ENCODE measurements at places on chromosomes 11 and 22.

- DNase-seq, result no peak
These were observed 39.8 kb downstream of the MIAT start for GRCh38 chr22:26697151-26697550.

GRCh38 chr11:73252577-73253191 lies 19.5 kb upstream of the P2RY6 start:
- no peak for DNase-seq

DNA sequence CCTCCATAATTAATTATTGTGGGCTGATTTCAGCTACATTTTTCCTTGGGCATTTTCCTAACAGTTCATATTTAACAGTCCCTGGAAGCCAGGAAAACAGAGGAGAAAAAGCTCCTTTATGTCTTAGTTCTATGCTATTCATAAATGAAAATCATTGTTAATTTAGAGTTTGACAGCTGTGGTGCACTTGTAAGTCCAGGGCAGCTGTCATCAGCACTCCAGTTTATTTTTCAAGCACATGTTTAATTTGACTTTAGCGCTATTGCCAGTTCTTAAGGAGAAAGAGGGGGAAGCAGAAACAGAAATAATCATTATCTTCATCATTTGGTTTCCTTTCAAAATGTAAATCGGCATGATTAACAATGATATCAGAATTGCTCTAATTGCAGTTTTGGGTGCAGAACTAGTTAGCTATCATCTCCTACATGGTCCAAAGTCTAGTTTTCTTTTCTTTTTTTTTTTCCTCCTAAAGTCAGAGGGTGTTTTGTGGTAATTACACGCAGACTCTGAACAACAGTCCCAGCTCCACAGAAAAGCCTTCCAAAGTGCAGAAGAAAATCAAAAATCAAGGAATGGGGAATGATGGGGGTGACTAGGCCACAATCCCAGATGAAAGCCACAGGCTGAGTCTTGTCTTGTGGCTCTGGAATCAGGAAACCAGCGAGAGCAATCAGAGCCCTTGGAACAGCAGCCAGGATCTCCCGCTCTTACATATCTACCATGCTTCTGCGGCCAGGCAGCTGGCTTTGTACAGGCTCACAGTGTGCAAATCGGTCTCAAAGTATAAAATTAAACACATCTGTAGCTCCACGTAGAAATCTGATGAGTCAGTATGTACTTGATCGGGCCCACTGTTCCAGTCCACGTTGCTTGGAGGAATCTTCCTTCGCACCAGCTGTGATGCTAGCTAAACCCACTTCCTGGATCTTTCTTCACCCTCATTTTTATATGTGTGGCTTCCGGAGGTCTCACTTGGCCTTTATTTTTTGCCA lies 91.9 kb downstream of the SPON1 start:
- no peak for DNase-seq

DNA sequence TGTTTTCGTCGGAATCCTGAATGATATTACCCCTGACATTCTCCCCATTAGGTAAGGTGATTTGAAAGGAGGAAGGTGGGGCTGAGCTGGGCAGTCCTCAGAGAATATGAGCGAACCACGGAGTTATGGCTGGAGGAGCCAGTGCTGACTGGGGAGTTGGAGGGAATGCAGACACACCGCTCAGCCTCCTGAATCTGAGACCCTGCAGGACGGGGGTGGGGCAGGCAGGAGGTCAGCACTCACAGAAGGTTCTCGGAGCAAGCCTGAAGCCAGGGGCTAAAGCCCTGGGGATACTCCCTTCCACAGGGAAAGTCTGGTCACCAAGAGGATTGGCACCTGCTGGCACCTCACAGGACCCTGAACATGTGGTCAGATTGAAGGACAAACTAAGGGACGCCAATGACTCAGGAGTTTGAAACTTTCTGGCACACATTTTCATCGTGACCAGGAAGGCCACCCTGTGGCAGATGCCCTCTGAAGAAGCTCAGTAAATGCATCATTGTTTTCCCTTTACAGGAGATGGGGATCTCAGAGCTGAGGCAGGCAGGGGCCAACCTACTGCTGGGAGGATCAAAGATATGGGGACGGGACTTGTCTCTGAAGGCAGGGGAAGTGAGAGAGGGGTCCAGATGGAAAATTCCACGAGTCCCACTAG lies 26.9 kb upstream of the FCHSD2 start:
- no peak for DNase-seq

DNA sequence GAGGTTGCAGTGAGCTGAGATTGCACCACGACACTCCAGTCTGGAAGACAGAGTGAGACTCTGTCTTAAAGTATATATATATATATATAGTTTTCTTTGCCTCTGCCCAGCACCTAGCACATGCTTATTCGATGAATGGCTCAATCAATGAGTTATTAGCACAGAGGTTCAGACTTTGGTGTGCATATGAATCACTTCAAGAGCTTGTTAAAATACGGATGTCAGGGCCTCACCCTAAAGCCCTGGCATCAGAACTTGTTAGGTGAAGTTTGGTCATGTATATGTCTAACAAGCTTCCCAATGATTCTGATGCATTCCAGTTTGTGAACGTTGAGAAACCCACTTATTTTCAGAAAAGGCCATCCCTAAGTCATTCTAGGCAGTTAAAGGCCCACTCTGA lies 21.8 kb upstream of the TMEM86A start:
- DNase-seq, result no peak

DNA sequence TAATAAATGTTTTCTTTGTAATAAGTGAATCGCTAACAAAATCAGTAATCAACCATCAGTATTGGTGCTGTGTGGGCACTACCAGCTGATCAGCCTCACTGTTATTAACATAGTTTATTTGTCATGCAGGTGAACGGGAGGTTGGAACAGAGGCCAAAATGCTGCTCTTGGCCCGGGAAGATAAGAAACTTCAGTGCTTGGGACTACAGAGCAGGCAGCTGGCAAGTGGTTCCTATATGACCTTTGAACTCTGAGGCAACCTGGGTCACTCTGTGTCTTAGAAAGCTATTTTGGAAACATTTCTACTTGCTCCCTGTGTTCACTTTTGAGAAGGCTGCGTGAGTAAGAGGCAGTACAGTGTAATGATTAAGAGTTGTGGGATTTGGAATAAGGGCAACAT lies 36.5 kb upstream of the DNAJB13 start:
- no peak for DNase-seq

DNA sequence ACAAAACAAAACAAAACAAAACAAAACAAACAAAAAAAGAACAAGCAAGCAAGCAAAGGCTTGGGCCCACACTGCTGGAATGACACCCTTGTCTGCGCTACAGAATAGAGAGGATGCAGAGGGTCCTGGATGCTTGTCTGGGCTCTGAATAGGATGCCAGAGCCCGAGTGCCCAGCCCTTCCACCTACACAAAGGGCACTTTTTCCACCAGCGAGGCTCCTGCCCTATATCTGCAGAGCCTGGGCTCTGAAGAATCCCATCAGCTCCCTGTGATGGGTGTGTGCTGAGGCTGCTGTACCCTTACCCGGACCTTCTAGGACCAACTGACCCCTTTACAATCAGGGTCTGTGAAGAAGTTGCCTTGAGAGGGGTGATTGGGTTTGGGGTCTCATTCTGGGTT lies 221.2 kb downstream of the DSCAML1 start:
- no peak for DNase-seq

DNA sequence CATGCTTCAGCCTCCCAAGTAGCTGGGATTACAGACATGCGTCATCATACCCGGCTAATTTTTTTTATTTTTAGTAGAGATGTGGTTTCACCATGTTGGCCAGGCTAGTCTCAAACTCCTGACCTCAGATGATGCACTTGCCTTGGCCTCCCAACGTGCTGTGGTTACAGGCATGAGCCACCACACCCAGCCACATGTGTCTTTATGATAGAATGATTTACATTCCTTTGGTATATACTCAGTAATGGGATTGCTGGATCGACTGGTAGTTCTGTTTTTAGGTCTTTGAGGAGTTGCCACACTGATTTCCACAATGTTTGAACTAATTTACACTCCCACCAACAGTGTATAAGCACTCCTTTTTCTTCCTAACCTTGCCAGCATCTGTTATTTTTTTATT lies 276.2 kb downstream of the METTL15 start:
- no peak for DNase-seq

DNA sequence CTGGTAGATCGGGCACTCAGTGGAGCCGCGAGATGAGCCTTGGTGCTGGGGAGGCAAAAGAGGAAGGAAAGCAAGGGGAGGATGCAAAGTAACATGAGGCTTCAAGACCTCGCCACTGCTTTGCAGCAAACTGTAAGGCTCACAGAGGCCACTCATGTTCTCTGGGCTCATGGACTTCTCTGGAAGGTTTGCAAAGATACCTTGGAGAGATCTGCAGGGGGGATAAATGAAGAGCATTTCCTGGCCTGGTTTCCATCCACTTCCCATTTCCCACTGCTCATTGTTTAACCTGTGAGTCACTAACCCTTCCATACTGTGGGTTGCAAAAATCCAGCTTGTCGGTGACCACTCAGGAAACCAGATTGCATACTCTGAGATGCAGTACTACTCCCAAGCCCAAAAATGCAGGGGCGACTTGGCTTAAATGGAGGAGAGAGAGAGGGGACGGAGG lies 38.5 kb downstream of the OSBP2 start:
- no peak for DNase-seq

- DNase-seq, result no peak
These were observed 9.1 kb downstream of the FAM111A start for GRCh38 chr11:59151761-59152160.
